AG10803 (cell line): ENCODE measurements at places on chromosomes 5 and 9.

GRCh38 chr9:18127499-18127875, 346.5 kb upstream of the ADAMTSL1 start:
- no peak for DNase-seq

- DNase-seq = no peak
These were observed 414.0 kb upstream of the ACTBL2 start for GRCh38 chr5:57896576-57896975.

GRCh38 chr5:68002836-68003235, 212.7 kb upstream of the PIK3R1 start:
- no peak for DNase-seq

- DNase-seq = no peak
These were observed 450.4 kb upstream of the NMUR2 start for GRCh38 chr5:152855441-152855840.

GRCh38 chr5:50751064-50751657, 84.7 kb downstream of the PARP8 start:
- peak; percentile 60 for DNase-seq

GRCh38 chr9:101442318-101442717, 6.7 kb upstream of the ALDOB start:
- DNase-seq = no peak

- DNase-seq = no peak
These were observed 11.9 kb downstream of the AGTPBP1 start for GRCh38 chr9:85729882-85730281.

DNA sequence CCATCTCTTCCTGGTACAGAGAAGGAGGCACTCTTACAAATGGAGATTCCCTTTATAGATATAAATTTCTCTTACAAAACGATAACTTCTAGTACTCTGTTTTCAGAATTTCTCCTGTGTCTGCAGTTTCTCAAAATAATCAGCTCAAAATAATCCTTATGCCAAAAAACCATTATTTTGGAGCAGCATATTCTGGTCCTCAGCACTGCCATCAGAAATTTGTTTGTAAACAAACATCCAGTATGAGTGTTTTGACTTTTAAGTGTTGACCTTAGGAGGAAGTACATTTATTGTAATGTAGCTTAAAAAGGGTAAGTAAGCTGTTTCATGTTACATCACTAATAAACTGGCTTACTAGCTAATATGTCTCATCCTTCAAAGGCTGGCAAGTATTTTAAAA, 52.8 kb upstream of the SNAPC3 start:
- DNase-seq = no peak

DNA sequence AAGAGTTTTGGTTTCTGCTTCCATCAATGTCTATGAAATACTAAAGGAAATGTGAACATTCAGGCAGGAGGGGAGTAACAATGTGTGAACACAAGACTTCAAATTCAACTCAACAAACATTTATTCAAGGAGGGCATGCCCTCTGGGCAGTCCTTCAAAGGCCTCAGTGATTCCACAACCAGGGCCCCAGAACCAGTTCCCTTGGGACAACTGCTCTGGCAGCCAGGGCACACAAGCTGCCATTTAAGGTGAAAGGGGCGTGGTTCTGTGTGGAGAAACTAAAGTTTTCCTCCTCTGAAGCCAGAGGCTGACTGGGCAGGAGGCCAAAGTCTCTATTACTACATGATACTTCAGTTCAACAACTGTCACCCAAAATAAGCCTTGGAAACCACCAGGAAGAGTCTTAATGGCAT, 3.2 kb downstream of the RBM18 start:
- peak; percentile 82 for DNase-seq

DNA sequence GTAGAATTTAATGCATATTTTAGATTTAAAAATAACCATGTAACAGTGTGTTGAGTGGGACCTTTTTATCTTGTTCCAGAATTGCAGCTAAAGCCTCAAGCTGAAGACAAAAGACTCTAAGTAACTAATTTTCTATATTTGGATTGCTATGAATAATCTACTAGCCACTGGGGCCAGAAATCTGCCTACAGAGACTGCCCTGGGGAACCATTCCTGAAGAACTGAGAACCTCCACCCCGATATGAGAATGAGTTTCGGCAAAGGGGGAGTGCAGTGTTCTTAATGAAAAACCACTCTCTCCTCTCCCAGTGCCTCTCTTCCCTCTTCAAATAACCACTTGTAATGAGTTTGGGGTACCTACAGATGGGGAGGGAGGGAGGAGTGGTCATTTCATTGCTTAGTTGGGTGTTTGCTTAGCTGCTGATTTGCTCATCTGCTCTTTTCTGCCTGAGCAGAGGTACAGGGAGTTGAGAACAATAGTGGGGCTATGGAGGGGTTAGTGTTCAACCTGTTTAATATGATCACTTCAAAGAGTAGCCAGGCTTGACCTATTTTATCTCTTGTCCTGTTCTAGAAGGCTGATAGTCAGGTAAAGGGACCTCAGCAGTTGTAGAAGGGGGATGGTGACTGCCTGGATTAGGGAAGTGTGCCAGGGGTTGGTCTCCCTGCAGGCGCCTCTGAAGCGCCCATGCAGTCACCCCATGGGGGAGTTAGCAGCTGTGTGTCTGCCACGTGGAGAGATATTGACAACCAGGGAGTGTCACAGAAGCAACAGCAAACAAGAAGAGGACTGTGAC, 47.7 kb downstream of the ATG10 start:
- no peak for DNase-seq

DNA sequence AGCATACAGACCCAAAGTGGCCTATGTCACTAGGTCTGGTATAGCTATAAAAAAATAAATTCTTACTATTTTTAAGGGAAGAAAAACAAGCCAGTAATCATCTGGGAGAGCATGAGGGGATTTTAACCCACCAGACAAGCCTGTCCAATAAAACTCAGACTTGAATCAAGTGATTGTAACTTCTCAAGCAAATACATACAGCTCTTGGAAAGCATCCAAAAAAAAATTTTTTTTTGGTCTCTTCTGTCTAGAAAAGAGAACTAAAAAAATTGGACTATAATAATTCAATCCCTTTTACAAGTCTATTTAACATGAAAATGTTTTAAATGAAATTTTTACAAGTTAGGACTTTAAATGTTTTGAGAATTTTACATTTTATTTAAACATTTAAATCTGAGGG, 61.7 kb downstream of the FBXL17 start:
- DNase-seq = no peak

GRCh38 chr9:79984429-79985067, 412.8 kb downstream of the TLE4 start:
- DNase-seq = no peak

DNA sequence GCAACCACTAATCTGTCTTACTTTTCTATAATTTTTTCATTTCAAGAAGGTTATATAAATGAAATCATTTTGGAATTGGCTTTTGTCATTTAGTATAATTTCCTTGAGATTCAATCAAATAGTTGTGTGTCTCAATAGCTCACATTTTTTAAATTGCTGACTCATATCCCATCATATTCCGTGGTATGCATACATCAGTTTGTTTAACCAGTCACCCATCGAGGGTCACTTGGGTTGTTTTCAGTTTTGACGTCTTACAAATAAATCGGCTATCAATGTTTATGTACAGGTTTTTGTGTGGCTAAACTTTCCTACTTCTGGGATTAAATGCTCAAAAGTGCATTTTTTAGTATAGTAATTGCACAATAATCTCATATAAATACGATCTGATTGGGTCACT, 185.5 kb downstream of the TAF11L14 start:
- no peak for DNase-seq

DNA sequence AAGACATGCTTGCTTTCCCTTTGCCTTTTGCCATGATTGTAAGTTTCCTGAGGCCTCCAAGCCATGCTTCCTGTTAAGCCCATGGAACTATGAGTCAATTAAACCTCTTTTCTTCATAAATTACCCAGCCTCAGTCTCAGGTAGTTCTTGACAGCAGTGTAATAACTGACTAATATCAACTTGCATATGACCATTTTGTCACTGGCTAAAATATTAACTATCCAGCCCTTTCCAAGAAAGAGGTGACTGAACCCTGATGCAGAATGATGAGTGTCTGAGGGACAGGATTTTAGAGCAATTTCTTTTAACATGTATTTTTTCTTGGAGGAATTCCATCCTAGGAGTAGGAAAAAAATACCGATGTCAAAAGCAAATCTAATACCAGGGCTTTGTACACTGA, 266.1 kb downstream of the SEMA5A start:
- DNase-seq = no peak

- DNase-seq = no peak
These were observed 443.5 kb downstream of the PDE4D start for GRCh38 chr5:59449905-59450644.

GRCh38 chr9:119781886-119782285, 412.7 kb upstream of the BRINP1 start:
- DNase-seq = no peak

- DNase-seq = peak; percentile 32
These were observed 297.1 kb downstream of the KCTD16 start for GRCh38 chr5:144467792-144468191.

GRCh38 chr9:113572076-113572861, 108.7 kb downstream of the RGS3 start:
- no peak for DNase-seq

- DNase-seq = peak; percentile 76
These were observed 30.2 kb downstream of the LRRTM2 start for GRCh38 chr5:138844812-138845513.

DNA sequence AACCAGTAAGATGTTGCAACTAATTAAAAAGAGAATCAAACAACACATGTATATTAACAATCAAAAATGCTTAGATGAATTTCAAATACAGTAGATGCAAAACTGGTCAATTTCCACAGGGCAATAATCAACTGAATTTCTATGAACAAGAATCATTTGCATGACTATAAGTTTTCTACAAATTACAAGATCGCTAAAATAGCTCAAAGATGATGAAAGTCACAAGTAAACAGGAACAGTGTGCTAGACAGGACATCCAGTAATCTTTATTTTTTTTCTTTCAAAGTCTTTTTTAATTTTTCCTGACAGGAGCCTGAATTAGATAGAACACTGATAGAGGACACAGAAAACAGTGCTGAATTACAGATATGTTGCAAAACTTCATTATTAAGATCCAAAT, 608.2 kb upstream of the DAB2 start:
- DNase-seq = no peak

DNA sequence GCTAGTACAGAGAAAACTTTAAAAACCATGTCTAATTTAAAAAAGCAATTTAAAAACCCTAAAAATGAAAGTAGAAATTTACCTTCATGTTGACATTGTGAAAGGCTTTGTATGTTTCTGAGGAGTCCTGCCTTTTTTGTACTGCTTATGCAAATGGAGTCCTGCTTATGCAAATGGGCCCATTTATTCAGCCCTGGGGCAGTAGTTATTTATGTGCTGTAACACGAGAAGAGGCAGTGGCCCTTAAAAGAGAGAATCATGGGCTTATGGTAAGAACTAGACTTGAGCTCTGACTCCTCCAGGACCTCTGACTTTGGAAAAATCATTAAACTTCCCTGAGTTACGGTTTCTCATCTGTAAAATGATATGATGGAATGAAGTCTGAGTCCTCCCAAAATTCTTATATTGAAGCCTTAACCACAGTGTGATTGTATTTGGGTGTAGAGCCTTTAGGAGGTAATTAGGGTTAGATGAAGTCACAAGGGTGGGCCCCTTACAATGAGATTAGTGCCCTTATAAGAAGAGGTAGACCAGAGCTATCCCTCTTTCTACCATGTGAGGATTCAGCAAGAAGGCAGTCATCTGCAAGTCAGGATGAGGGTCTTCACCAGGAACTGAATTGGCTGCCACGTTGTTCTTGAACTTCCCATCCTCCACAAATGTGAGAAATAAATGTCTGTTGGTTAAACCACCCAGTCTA, 447.8 kb upstream of the CD180 start:
- DNase-seq = no peak

DNA sequence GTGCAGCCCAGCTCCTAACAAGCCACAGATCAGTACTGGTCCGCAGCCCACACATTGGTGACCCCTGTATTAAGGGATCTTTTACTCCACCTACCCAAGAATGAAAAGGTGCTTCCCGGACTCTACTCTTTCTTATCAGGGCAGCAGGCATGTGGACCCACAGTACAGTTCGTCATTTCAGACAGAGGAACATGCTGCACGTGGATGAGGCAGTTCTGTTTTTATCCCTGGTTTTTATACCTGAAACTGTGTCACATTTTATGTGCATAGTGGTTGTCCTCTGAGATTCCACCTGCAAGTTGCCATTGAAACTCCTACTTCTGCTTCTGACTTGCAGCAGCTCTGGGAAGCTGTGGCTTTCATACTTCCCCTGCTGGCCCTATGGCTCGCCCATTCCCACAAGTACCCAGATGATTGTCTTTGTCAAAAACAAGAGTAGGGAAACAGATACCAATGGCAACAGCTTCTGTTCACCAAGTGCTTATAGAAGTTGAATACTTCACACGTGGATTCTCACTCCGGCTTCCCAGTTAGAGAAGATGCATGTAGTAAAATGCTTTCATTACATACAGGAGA, 208.0 kb downstream of the TRIO start:
- no peak for DNase-seq

DNA sequence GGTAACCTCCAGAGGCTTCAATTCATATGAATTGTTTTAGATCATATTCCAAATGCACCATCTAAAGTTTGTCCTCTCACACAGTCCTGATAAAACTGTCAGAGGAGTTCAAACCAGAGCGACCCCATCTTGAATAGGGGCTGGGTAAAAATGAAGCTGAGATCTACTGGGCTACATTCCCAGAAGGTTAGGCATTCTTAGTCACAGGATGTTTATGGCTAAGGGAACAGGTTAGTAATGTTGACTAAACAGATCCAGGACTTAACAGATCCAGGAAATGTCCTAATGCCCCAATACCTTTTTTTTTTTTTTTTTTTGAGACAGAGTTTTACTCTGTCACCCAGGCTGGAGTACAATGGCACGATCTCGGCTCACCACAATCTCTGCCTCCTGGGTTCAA, 192.6 kb upstream of the PRDM9 start:
- DNase-seq = no peak

- no peak for DNase-seq
These were observed 41.3 kb downstream of the NPR3 start for GRCh38 chr5:32752411-32752810.

GRCh38 chr9:91577633-91578061, 154.0 kb upstream of the NFIL3 start:
- no peak for DNase-seq

DNA sequence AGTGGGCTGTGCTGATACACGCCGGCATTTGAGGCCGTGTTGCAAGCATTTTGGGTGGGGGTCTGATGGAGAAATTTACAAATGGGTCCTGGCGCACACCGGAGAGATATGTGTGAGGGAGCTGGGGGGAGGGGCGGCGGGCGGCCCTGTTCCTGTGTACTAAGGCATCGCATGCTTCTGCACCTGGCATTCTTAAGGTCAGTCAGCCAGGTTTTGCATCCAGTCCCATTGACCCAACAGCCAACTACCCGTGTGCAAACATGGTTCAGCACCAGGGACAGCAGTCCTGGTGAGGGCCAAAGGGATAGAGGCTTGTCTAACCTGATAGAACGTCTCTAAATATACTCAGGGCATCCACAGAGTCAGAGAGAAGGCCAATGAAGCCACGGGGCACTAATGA, 839 bp downstream of the GABRG2 start:
- no peak for DNase-seq
